Central memory CD4-positive, alpha-beta T cell (primary cell): ENCODE measurements at places on chromosomes 12 and 14.

DNA sequence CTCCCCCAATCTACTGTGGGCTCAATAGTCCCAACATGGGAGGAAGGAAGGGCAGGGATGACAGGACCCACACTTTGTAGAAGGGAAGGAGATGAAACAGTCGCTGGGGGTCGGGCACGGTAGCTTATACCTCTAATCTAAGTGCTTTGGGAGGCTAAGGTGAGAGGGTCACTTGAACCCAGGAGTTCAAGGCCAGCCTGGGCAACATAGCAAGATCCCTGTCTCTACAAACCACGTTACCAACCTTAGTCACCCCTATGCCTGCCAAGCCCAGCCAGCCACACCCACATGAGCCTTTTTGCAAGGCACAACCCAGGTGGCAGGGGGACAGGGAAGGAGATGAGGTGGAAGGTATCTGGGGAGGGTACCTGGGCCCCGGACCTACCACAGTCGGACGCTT, 31.7 kb downstream of the KDM2B start:
- DNase-seq, result no peak

GRCh38 chr12:3367750-3368444, 123.1 kb upstream of the PRMT8 start:
- DNase-seq, result no peak

DNA sequence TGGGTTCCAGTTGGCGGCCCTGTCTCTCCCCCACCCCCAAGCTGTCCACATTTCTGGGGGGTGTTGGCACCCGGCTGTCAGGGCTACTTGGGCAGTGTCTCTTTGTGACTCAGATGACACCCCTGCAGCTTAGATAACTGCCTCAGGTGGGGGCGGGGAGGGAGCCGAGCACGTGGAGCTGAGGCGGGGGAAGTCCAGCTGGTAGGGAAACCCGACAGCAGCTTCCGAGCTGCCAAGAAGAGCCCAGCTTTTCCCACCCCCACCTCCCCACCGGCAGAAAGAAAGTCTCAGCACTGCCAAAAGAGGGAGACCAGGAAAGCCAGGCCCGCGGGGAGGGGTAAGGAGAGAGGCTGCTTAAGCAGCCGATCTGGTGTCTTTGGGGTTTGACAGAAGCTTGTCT, 1.4 kb downstream of the LRTM2 start:
- DNase-seq, result no peak

DNA sequence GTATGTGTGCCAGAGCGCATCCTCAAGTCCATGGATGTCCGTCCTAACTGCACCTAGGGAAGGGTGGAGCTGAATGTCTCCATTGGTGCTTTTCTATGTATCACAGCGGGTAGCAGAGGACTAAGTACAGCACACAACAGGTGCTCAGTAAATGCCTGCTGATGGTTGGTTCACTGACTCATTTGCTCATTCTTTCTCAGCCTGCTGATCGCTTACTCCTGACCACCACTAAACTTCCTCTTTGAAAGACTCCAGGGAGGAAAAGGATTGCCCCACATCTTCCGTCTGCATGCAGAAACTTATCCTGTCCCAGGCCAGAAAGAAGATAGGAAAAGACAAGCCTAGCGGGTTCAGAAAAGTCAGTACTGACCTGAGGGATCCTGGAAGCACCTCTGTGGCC, 66.3 kb downstream of the B4GALNT3 start:
- no peak for DNase-seq

DNA sequence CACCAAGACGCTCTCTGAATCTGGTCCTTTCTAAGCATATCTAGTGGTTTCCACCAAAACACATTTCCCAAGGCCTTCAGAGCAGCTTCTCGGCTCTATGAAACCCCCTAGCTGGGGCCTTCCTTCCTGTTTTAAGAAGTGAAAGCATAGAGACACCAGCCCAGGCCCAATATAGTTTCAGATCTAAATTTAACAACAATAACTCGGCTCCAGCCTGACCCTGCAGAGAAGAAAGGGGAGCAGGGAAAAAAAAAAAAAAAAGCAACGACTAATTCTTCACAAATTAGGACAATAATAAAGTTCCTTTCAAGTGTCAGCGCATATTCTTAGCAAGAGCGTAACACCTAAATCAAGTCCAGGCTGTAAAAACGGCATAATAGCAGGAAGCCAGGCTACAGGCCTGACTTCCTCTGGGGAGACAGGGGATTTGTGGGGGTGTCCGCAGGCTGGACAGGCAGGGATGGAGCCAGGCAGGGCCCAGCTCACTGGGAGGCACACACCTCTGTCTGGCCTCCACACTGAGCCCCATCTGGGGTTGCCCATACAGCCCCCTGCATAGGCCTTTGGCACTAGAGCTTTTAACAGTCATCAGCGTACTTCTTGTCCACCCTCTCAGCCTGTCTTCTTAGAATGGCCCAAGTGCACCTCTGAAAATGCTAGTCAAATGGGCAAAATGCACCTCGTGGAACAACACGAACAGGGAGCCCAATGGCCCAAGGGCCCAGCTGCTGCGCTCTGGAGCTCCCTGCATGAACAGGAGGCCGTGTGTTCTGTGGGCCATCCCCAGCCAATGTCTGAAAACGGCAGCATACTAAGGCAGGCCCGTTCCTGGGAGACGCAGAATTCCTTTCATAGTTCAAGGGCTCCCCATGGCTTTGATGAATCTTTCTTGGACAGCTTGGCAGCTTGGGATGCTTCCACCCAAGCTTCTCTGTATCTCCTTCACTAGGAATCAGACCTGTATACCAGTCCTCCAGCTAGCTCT, 772.9 kb downstream of the MED13L start:
- DNase-seq, result no peak

DNA sequence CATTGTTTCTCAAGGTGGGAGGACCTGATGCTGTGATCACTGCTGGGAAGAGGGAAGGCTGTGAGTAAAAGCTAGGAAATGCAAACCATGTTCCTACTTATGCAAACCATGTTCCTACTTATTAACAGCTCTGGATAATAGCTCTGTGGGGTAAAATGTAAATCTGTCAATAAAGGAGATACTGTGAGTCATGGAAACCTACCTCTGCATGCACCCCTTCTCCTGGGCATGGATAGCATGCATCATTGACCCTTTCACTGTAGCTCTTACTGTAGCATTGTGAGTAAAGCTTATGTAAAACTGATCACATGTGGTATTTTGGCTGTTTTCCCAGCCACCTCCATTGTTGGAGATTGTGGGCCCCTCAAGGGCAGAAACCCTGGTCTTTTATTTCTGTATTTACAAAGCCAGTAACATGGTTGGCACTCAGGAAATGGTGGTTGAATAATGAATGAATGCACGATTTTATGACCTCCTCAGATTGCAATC, 253.7 kb downstream of the GRIN2B start:
- DNase-seq, result no peak

- DNase-seq, result no peak
Measured at GRCh38 chr14:51490205-51490604, 161.5 kb upstream of the FRMD6 start.

DNA sequence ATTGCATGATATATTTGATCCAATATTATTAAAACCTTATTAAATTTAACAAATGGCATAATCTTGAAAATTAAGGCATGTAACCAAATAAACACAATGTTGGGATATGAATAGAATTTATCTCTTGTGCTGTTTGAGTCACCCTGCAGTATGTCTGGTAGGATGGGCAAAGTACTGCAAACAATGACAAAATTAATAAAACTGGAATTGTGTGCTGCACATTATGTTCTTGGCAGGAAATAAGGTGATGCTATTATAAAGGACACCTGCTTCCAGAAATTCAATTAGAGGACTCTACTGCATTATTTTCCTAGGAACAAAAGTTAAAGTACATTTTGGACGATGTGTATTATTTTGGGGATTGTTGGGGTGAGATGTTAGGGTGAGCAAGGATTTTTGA, 132.7 kb downstream of the PPFIA2 start:
- no peak for DNase-seq

GRCh38 chr12:94305130-94305957, 154.3 kb downstream of the CEP83 start:
- no peak for DNase-seq

DNA sequence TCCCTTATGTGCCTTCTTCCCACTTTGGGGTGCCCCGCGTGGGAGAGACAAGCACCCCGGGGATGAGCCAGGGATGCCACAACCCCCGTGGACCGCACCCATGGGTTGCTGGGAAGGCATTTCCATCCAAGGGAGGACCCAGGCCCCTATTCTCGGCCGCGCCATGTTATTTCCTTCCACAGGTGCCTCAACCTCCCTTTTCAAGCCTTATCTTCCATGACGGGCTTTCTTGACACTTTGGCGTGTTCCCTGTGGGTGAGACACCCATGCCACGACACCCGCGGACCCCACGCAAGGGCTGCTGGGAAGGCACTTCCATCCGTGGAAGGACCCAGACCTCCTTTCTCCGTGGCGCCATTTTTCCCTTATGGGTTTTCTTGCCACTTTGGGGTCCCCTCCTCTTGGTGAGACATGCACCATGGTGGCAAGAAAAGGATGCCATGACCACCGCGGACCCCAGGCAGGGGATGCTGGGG, 269.2 kb downstream of the ALG10 start:
- no peak for DNase-seq

- DNase-seq, result no peak
Measured at GRCh38 chr12:70963081-70963660, 42.6 kb upstream of the PTPRR start.

DNA sequence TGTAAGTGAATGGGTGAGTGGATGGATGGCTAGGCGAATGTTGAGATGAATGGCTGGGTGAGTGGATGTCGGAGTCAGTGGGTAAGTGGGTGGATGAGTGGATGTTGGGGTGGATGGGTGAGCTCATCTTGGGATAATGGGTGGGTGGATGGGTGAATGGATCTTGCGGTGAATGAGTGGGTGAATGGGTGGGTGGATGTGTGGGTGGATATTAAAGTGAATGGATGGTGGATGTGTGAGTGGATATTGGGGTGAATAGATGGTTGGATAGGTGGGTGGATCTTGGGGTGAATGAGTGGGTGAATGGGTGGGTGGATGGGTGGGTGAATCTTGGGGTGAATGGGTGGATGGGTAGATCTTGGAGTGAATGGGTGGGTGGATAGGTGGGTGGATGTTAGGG, 51.9 kb downstream of the CMKLR1 start:
- DNase-seq, result no peak

DNA sequence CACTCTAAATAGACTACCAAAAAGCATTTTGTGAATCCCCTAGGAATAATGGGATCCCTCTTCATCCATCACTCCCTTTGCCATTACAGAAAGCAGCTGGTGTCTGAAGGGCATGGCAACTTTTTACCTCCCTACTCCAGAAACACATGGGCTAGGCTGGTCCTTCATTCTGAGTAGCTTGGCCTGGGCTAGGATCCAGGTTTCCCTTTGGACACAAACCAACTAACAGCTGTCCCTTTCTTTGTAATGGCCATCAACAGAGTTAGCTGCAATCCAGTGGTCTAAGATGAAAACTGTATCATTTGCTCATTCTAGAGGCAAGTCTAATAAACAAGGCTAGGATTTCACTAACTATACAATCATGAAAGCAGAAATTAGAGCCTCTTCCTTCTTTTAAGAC, 7.4 kb downstream of the GRIN2B start:
- no peak for DNase-seq

GRCh38 chr12:70724444-70724843, 87.2 kb upstream of the PTPRB start:
- DNase-seq, result no peak

GRCh38 chr14:74593241-74593953, 18.6 kb downstream of the LTBP2 start:
- no peak for DNase-seq

DNA sequence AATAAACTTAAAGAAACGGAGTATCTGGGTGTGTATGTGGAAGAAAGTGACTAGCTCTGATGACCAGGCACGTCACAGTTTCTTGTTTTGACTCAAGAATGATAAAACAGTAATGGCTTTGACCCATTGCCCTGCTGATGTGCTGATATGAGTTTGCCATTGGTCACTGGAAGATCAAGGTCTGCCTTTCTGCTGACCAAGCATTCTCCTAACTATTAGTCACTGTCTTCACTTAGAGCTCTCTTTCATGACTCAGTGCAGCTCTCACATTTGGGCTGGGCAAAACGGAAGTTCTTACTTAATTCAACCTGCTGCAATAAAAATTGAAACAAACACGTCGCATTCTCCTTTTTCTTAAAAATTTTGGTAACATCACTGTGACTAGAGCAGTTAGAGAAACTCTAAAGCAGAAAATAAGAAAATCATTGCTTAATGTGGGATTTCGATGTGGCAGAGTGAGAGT, 366.7 kb downstream of the BTG1 start:
- peak; percentile 20 for DNase-seq

DNA sequence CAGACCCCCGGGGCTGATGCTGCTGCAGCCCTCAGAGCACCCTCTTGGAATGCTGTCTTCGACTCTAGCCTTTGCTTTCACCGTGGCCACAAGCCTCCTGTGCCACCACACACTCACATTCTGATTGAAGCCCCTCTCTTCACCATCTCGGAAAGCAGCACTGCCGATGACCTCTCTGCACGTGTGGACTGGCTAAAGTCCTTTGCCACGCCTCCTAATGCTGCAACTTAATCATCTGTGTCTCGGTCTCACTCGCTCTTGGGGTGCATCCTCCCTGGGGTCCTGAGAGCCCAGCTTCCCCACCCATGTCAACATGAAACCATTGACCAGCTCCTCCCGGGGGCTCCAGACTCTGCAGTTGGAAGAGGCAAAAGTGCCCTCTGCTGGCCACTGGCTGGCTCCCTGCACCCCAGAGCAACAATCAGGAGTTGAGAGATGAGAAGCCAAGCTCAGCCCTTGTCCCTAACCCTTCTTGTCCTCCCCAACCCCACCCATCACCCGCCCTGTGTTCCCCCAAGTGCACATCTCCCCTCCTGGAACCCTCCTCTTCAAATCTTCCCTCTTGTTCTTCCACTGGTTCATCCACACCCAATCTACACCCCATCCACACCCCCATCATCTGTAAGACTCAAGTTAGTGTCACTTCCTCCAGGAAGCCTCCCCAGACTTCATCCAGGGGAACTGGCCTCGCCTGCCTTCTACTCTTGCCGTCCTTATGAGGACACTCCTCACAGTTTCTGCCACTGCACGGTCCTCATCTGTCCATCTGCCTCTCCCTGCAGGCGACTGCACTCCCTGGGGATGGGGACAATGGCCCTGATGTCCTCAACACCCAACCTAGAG, 23.6 kb upstream of the FAM181A start:
- DNase-seq, result no peak

DNA sequence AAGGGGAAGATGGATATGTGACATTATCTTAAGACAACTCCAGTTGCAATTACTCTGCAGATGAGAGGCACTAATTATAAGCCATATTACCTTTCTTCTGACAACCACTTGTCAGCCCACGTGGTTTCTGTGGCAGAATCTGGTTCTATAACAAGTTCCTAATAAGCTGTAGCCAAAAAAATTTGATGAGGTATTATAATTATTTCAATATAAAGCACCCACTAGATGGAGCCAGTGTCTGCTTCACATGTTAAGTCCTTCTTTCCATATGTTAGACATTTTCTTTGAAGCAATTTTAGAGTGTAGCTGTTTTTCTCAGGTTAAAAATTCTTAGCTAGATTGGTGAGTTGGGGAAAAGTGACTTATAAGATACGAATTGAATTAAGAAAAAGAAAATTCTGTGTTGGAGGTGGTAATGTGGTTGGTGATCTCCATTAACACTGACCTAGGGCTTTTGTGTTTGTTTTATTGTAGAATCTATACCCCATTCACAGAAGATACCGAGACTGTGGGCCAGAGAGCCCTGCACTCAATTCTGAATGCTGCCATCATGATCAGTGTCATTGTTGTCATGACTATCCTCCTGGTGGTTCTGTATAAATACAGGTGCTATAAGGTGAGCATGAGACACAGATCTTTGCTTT, 36.9 kb downstream of the PSEN1 start:
- no peak for DNase-seq
